ENCODE measurements at places on chromosomes 2 and 18.

DNA sequence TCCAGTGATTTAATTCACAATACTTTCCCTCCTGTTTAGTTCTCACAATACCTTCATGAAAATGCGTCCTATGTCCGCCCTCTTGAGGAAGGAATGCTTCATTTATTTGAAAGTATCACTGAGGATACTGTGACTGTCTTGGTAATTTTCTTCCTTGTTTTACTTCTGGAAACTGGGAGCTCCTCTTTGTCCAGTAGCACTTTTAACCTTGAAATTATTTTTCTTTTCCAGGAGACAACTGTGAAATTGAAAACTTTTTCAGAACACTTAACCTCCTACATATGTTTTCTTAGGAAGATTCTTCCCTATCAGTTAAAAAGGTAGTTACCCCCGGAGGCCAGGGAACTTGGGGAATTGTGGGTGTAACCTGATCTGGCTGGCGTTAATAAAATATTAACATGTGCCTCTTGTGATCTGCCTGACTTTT is 58.9 kb upstream of the STON1 start:
- peak; percentile 72 for DNase-seq

- no peak for DNase-seq
These were observed 499 bp upstream of the LMAN1 start for GRCh38 chr18:59359576-59359952.

- no peak for DNase-seq
These were observed 85.2 kb upstream of the SPATS2L start for GRCh38 chr2:200221055-200221955.

DNA sequence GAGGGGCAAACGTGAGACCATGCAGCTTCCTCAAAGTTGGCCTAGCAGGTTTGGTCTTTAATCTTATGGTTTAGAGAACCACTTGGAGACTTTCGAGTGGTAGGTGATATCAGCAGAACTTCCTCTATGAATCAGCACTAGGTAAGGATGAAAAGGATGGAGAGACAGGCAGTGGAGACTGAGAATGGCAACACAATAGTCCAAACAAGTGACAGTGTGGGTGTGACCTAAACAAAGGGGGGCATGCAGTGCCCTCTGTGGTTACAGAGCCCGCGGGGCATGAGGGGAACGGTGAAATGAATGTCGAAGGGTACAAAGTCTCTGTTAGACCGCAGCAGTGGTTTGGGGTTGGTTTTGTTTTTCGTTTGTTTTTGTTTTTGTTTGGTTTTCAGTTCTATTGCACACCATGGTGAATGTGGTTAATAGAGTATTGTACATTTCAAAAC is 143.9 kb downstream of the L3MBTL4 start:
- no peak for DNase-seq

DNA sequence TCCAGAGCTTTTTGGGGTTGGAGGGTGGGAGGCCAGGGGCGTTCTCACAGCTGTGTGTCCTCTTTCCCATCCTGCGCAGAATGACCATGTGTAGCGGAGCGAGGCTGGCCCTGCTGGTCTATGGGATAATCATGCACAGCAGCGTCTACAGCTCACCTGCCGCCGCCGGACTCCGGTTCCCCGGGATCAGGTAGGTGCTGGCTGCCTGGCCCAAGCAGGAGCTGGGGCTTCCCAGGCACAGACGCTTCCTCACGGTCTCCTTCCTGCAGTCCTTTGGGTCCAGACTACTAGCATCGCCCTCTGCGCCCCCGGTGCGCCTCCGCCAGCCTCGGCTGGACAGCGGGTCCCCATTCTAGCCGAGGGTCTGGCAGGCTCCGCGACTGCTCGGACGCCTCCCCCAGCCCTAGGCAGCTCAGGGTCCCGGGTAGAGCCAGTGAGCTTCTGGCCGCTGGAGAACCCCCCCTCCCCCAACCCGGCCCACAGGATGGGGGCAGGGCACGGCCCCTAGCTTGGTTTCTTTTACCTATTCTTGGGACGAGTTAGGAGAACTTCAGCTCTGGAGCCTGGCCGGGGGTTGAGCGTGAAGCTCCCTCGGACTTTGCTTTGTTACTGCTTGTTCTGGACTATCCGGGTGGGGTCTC is 756 bp downstream of the ADCYAP1 start:
- no peak for DNase-seq

GRCh38 chr18:52596748-52597435 is 256.9 kb downstream of the DCC start:
- DNase-seq = no peak

- no peak for DNase-seq
These were observed 132.2 kb downstream of the CCDC85A start for GRCh38 chr2:56316011-56316410.

GRCh38 chr2:43054367-43054766 is 172.0 kb downstream of the ZFP36L2 start:
- no peak for DNase-seq

GRCh38 chr18:59454909-59455727 is 96.1 kb upstream of the LMAN1 start:
- no peak for DNase-seq

GRCh38 chr2:148810081-148810480 is 64.9 kb upstream of the KIF5C start:
- DNase-seq = no peak

DNA sequence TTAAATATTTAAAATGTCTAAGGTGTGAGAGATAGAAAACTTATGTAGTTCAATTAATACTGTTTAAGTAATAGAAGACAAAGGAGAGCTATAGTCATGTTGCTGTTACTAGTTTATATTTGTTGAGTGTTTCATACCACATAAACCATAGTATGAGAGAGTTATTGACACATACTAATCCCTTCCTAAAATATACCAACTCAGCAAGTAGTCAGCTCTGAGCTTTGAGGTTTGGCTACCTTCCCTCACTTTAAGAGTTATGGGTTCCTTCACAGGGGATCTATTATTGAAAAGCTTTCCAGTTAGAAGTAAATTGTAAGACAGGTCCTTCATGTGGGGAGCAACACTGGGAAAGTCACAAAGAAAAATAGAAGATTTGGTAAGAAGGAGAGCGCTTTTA is 701.6 kb upstream of the ZEB2 start:
- DNase-seq = no peak

- peak; percentile 94 for DNase-seq
These were observed 25.3 kb downstream of the SCG2 start for GRCh38 chr2:223576873-223577272.

DNA sequence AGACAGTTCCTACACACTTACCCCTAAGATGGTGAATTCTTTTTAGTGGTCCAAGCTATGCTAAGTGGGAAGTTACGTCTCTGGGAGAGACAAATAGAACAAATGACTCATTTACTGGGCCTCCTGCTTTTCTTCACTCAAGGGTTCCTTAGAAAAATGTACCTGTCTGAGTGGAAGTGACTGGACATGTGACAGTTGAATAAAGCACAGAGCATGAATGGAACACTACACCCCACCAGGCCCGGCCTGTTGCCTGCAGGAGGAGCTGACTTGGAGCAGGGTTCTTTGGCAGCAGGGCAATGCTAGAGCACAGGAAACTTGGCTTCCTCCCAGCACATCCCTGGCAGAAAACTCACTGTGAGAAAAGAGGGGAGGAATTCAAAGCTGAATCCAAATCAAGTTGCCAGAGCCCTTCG is 451.0 kb upstream of the SETBP1 start:
- DNase-seq = peak; percentile 62

DNA sequence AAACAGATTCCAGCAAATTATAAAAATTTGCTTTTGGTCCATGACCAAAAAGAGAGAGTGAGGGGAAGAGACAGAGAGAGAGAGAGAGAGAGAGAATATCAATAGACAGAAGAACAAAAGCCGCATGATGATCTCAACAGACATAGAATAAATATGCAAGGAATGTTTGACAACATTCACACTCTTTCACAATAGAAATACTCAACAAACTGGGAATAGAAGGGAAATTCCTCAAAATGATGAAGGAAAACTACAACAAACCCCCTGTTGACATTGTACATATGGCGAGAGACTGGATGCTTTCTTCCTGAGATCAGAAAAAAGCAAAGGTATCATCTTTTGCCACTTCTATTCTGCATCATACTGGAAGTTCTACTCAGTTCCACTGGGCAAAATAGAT is 309.7 kb downstream of the RAD51AP2 start:
- DNase-seq = peak; percentile 59

- DNase-seq = no peak
These were observed 53.0 kb downstream of the POMC start for GRCh38 chr2:25115249-25115883.

DNA sequence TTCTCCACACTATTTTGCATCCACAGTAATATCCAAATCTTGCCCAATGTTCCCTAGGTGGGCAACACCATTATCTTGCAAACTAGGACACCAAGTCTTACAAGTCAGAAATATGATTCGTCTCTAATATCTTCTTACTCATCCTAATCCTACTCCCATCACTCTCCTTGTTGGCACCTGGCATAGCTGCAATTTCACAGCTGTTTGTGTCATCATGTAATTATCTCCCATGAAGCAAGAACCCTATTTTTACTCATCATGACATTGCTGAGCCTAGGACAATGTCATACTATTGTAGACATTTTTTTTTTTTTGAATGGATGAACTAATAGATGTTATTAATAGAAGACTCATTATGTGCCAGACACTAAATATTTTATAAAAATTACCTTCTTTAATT is 91.3 kb upstream of the CCDC141 start:
- DNase-seq = no peak

GRCh38 chr2:27184115-27184514 is 27.7 kb upstream of the ATRAID start:
- DNase-seq = peak; percentile 9

DNA sequence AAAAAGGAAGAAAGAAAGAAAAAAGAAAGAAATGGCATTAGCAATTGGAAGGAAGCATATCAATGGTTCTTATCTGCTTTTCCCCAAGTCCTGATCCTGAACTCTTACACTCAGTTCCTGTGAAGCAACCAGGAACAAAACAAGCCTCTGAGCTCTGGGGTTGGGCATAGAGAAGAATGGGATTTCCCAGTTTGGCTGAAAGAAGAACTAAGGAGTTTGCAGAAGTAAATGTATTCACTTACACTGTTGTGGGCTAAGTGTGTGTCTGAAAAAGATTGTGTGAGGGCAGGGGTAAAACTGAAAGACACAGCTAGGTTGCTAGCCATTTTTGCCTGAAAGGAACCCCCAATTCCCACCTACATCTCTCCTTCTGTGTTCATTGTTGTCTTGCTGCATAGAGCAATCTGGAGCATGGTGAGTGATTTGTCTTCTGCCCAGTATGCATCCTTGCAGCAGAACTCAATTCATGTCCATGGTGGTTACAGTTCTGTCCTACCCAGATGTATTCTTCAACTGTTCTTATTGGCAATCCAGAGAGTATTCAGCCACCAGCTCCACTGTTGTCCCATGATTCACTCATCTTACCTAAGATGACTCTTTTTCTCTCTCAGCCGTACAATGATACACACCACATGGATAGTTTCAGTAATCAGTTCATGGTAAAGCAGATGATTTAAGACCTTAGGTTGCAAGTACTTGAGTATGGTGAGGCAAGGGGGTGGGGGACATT is 348.7 kb downstream of the ARHGAP15 start:
- no peak for DNase-seq
